Astrocyte of the cerebellum (primary cell): ENCODE measurements at places on chromosomes 1 and 21.

- peak; percentile 43 for DNase-seq
Measured at GRCh38 chr1:233916706-233917105, 12.2 kb downstream of the SLC35F3 start.

DNA sequence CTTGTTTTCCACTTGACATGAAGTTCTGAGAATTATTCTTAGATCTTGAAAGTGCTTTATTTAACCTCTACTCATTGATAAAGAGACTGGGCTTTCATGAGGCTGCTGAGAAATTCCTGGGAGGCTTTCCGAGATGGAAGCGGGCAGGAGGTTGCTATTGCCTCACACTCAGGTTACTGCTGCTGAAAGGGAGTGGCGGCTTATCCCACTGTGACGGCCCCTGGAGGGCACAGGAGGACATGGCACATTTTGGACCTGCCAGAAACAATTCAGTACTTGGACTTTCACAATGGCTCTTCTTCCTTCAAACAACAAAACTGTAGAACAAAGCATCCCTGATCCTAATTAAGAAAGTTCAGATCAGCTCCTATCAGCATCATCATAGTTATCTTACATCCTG lies 16.2 kb upstream of the MARK1 start:
- no peak for DNase-seq

GRCh38 chr1:163747855-163748254 lies 426.1 kb downstream of the NUF2 start:
- DNase-seq, result no peak

DNA sequence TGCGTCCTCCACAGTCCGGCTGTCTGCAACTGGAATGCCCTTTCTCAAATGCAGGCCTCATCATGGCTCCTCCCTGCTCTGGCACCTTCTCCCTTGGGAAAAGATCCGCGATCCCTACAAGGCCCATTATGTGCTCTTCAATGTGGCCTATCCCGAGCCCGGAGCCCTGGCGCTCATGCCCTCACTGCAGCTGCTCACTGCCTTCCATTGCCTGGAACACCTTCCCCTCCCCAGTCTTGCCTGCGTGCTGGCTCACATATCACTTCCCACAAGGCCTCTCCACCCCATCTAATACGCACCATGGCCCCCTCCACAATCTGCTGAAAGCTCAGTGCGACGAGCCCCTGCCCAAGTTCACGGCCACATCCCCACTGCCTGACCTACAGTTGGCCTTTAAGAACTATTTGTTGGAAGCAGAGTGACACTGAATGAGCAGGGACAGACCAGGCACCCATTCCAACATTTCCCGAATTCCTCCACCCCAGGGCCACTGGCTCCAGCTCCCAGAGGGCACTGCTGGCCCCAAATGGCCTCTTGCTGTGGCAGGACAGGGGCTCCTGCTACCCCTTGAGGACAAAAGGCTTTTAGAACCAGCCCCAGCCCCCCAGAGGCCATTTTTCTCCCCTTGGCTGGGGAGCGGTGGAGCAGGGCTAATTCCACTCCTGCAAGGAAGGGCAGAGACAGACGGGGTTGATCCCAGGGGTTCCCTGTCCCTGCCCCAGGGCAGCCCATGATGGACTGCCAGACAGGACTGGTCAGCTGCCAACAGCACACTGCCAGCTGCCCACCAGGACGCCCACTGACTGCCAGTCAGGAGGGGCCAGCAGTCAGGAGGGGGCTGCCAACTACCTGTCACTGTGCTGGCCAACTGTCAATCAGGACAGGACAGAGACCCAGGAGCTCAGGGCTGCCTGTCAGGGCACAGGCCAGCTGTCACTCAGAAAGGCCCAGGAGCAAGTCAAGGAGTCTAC lies 64.8 kb downstream of the DHRS3 start:
- DNase-seq, result no peak

GRCh38 chr1:151037032-151037431 lies 646 bp downstream of the BNIPL start:
- no peak for DNase-seq

DNA sequence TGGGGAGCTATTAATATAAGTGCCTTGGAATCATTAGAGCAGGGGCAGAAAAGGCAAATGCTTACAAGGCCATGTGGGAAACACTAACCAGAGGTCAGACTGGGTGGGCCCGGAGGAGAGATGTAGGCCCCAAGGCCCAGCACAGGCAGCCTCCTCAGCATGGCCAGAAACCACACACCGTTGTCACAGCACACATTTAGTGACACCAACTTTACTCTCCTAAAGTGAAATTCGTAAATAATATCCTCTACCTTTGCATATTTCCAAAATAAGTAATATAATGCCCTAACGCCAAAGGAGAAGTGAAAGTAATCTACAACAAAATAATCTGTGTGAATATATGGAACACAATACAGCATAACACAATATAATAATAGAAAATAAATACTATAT lies 62.6 kb downstream of the KIF21B start:
- DNase-seq, result no peak

GRCh38 chr1:171969226-171969625 lies 127.9 kb downstream of the DNM3 start:
- no peak for DNase-seq

DNA sequence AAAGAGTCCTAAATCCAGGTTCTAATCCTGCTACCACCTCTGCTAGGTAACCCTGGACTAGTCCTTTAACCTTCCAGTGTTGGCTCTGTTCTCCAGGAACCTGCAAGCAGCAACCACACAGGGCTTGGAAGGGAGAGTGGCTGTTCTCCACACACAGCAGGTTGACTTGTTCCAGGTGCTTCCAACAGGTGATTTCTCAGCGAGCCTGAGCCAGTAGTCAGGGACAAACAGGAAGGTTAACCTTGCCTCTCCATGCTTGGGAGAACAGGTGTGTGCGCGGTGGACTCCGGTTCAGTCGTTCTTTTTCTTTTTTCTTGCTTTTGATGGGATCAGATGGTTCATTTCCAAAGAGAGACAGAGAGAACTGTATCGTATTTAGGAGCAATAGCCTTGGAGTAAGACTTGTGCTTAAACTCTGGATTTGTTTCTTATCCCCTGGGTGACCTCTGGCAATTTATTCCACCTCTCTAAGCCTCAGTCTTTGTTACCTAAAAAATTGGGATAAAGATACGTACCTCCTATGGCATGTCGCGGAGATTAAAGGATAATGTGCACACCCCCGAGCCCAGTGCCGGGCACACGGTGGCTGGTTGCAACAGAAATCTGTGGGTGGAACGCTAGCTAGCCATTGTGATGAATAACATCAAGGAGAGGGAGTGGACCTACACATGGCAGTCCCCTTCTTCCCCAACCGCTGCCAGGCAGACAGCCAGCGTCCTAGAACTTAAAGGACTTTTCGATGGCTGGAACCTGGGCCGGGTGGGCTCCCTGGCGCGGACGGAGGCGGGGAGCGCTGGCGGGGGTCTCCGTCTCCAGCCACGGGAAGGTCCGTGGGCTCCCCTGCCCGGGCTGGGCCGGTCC lies 583 bp upstream of the CACHD1 start:
- no peak for DNase-seq

- no peak for DNase-seq
Measured at GRCh38 chr1:193068013-193068412, 8.6 kb downstream of the RO60 start.

DNA sequence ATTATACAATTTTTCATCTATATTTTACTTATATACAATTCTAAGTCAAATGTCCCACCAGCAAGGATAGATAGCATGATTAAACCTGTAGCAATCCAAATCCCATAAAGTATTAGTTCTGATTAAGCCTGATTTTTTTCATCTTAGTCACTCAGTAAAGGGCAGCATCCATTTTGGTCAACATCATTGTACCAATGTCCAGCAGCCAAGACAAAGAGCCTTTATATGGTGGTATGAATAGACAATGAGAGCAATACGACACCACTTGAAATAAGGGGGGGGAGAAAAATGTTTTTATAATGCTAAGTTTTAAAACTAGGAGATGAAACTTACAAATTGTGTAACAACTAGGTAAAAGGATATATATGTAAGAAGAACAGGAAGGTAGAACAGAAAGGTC lies 7.4 kb downstream of the ZNF644 start:
- DNase-seq, result no peak

DNA sequence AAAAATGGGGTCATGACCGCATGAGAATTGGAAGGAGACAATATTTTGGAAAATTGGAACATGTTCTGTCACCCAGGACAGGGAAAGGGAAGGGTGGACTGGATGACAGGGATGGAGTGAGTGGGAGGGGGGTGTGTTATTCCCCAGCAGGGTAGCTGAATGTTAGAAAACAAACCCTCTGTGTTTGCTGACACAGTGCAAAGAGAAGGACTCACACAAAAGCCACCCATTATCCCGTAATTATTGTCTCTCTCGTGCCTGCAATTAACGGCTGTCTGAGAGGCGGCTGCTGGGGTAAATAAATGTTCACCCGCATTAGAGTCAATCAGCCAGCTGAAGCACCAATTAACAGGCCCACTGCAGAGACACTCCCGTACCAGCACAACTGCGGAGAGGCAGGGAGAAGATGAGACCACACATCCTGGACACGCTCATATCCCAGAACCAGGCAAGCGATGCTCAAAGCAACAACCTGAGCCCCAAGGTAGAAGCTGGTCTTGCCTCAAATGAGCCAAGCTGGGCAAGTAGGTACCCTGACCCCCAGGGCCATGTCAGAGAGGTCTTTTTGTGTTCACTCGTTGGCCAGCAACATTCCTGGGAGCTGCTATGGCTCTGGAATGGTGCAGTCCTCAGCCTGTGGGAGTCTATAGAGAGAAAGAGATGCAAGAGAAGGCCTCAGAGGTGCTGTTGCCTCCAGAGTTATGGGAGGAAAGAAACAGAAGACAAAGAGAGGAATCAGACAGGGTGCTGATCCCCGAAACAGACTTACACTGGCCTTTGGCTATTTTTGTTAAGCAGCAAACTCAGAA lies 19.4 kb downstream of the PLEKHA6 start:
- DNase-seq, result no peak
